ENCODE measurements at places on chromosomes 4 and X.

DNA sequence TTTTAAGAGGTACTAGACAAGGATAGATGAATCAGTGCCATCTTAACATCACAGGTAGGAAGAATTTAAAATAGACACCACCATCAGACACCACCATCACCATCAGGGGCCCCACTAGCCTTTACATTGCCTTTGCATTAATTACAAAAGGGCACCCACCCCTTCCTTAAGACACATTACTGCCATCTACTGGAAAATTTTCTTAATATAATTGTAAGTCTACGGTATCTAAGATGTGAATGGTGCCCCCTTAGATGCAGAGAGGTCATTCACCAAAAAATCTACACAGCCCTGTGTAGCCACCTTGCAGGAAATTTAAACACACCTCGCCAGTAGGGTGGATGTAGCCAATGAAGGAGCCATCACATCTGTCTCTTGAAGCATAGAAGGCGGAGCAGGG, 184.1 kb downstream of the MID1IP1 start:
- peak; percentile 15 for DNase-seq

- no peak for DNase-seq
Measured at GRCh38 chr4:15331930-15332329, 95.9 kb upstream of the C1QTNF7 start.

- no peak for DNase-seq
Measured at GRCh38 chr4:27770895-27771294, 910.3 kb downstream of the STIM2 start.

DNA sequence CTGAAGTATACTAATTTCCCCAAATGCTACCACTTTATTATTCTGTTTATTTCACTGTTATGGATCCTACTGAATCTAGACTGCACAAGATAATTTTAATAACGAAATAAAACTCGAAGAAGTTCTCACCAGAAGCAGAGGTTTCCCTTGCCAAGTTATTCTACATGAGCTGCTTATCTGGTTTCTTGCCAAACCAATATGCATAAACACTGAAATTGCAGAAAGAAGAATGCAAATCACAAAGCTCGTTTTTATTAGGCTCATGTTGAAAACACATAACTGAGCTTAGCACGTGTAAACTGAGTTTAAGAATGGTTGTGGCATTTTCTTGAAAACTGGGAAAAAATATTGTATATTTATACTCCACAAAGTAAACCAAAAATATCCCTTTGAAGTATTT, 35.9 kb downstream of the GRID2 start:
- DNase-seq, result no peak

- DNase-seq, result no peak
Measured at GRCh38 chrX:38538134-38538533, 23.2 kb upstream of the TSPAN7 start.

GRCh38 chrX:48179691-48180090, 16.9 kb downstream of the SSX5 start:
- DNase-seq, result no peak

DNA sequence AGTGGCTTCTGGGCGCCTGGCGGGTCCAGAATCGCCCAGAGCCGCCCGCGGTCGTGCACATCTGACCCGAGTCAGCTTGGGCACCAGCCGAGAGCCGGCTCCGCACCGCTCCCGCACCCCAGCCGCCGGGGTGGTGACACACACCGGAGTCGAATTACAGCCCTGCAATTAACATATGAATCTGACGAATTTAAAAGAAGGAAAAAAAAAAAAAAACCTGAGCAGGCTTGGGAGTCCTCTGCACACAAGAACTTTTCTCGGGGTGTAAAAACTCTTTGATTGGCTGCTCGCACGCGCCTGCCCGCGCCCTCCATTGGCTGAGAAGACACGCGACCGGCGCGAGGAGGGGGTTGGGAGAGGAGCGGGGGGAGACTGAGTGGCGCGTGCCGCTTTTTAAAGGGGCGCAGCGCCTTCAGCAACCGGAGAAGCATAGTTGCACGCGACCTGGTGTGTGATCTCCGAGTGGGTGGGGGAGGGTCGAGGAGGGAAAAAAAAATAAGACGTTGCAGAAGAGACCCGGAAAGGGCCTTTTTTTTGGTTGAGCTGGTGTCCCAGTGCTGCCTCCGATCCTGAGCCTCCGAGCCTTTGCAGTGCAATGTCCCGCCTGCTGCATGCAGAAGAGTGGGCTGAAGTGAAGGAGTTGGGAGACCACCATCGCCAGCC, at the start of gene ATOH1:
ATOH1 (plus strand) TSS at position 422 of the 663 bp plus-strand sequence; CDS start at position 596, 174 bp downstream.
- peak; percentile 4 for DNase-seq

DNA sequence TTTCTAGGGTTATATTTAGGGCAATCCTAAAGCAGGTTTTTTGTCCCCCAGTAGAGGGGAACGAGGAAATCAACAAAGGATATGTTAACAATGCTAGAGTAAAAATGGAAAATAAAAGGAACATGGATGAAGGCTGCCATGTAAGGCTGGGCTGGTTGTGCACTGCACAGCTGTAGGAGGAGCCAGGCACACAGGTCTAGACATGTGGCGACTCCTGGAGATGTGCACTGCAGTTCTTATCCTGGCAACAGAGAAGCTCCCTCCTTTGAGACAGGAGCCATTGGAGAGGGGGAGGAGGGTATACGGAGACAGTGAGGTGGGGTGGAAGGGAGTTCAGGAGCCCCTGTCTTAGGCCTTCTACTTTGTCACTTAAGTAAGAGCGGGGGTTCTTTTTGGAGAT, 65.9 kb downstream of the NAT8L start:
- DNase-seq, result no peak

GRCh38 chr4:96431094-96431493, 591.2 kb downstream of the PDHA2 start:
- no peak for DNase-seq

DNA sequence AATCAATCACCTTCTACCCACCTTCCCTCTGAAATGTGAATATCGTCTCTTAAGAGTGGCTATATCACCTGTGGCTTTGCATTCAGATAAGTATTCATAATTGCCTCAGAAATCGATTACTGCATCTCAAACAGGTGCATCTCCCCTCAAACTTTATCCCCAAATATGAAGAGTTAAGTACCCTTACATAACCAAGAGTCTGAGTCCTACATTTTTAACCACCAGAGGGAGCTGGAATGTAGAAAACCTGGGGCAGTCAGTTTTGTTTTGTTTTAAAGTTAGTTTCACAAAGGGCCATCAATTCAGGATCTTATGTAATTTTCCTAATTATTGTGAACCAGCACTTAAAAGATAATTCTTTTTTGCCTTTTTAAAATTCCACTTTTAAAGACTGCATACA, 5.7 kb downstream of the TCEANC start:
- DNase-seq, result peak; percentile 31

GRCh38 chr4:47814618-47815295, 23.1 kb downstream of the CORIN start:
- DNase-seq, result peak; percentile 83

GRCh38 chr4:109912706-109913595, at the start of gene EGF:
EGF (plus strand) TSS chr4:109912883; CDS start chr4:109913336, 453 bp downstream.
- peak; percentile 59 for DNase-seq

DNA sequence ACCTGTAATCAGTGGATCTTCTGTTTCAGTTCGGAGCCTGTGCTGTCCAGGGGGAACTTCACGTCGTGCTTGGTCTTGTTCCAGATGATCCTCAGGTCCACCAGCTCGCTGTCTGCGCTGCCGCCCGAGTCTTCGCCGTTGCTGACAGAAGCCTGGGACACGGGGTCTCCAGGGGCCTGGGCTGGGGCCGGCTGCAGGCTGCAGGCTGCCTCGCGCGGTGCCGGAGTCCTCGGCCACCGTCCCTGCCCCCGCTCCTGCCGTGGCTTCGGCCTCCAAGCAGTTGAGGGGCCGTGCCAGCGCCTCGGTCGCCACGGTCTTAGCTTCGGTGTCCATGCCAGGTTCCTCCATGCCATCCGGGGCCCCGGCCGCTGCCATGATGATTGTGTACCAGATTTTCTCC, 37.3 kb upstream of the CCNI start:
- no peak for DNase-seq

GRCh38 chr4:680928-681645, 6.7 kb downstream of the MYL5 start:
- DNase-seq, result peak; percentile 42

GRCh38 chr4:8532245-8532781, 47.9 kb upstream of the GPR78 start:
- no peak for DNase-seq

- DNase-seq, result no peak
Measured at GRCh38 chr4:81499840-81500239, 28.1 kb upstream of the RASGEF1B start.

DNA sequence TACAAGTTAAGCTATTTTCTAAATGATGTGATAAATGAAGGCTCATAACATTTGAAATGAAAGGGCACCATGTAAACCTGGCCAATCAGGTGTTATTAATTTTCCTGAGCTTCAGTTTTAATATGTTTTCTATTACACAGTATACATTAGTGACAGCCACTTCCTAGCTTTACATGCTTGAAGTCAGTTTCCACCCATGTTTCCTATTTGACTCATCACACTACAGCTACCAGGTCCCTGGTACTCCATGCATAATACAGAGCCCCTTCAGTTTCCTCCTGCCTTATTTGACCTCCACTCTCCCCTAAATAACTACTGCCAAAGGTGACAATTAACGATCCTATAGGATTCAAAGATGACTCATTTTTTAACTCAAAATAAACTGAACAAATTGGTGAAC, 18.3 kb downstream of the ZNF518B start:
- no peak for DNase-seq

GRCh38 chr4:175146799-175147198, 228.6 kb downstream of the ADAM29 start:
- no peak for DNase-seq

- DNase-seq, result no peak
Measured at GRCh38 chr4:35556387-35556786, 687.9 kb downstream of the ARAP2 start.

GRCh38 chr4:62930884-62931283, 1478.4 kb downstream of the TECRL start:
- no peak for DNase-seq

GRCh38 chrX:151397741-151398070, 700 bp downstream of the VMA21 start:
- DNase-seq, result no peak

- no peak for DNase-seq
Measured at GRCh38 chr4:10173037-10173753, 56.6 kb upstream of the WDR1 start.

GRCh38 chr4:38614231-38614630, 49.8 kb upstream of the KLF3 start:
- no peak for DNase-seq

DNA sequence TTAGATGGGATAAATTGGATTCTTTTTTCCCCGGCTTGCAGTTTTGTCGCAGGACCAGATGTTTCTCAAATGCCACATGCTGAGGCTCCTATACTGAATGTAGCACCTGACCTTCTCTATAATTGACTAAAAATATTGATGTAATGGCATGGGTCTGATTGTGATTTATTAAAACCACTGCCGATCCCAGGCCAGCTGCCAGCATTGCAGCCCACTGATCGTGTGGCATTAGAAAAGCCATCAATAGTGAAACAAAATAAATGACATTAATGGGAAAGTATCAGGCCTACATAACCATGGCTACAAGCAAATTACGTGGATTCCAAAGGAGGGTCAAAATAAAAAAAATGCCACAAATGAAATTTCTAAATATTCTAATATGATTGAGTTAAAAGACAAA, 98.7 kb downstream of the MAB21L2 start:
- no peak for DNase-seq

- DNase-seq, result no peak
Measured at GRCh38 chrX:122572461-122572860, 611.6 kb upstream of the GRIA3 start.

GRCh38 chr4:2792711-2793585, at the start of gene SH3BP2:
SH3BP2 (plus strand) TSS chr4:2793085; CDS start chr4:2820618, 27,533 bp downstream.
- DNase-seq, result peak; percentile 79

GRCh38 chr4:169233691-169234090, 37.1 kb downstream of the SH3RF1 start:
- no peak for DNase-seq
